ENCODE measurements at places on chromosomes 6 and 20.

DNA sequence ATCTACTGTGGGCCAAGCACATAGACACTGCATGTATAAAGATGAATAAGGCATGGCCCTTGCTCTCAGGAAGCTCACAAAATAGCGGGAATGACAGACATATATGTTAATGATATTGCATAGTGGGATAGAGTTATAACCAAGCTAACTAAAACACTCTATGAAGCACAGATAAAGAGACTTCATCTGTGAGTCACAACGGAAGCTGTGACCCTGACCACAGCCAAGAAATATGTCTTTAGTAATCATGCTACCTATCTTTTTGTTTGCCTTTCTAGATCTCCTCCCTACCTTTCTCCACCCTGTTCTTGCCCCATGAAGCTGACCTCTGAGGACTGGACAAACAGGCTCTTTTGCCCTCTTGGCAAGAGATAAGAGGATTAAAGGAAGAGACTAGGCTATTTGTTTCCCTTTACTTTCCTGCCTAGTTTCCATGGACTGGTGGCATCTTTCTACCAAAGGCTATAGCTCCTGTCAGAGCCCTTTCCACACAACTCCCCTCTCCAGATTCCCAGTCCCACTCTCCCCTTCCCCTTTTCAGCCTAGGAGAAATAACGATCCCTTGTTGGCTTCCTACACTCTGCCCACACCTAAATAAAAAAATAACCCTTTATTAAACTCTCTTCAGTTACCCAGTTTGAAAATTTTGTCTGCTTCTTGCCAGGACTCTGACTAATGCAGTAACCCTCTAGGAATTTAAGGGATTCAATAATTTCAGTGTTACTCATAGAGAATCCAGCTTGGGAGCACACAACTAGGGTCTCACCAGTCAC lies 504.9 kb upstream of the MARCKS start:
- no peak for DNase-seq

DNA sequence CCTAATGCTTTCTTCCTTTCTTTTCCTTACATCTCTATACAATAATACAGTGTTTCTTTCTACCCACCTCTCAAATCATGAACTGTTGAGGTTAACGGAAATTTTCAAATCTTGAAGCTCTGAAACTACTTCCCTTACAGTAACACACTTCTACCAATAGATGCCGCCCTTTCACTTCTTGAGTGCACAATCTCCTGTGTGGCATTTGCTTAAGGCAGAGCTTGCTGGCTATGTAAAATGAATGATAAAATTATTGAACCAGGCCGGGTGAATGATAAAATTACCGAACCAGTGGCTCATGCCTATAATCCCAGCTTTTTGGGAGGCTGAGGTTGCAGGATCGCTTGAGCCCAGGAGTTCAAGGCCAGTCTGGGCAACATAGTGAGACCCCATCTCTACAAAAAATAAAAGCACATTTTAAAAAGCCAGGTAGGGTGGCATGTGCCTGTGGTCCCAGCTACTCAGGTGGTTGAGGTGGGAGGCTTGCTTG lies 56.8 kb downstream of the KCNS1 start:
- DNase-seq, result peak; percentile 36

DNA sequence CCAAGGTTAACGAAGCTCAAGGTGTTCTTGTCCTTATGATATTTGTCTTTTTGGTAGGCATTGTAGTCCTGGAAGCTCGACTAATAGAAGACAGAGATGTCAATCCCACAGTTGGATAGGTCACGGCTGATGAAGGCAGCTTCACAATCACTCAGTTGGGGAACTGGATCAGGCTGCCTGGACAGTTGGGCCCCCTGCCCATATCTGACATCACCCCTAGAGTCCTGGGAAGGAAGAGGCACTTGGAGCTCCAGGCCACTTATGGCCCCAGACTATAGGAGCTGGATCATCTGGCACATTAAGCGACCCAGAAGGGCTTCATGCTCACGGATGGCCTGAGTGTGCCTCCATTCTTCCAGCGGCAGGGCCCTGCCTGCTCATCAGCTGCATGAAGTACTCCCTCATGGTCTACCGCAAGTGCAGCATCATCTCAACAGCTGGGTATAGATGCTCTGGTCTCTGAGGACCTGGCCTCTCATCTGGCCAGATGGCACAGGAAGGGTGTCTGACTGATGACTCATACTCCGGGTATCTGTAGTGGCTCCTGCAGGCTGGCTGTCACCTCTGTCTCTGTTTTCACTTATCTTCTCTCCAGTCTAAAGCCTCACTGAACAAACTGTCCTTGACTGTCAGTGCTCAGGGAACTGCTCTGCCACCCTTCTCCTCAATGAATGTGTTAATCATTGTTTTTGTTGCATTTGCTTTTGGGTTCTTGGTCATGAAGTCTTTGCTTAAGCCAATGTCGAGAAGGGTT lies 29.2 kb upstream of the SSR1 start:
- no peak for DNase-seq

- DNase-seq, result no peak
Measured at GRCh38 chr6:51299621-51300380, 481.1 kb downstream of the TFAP2B start.

- DNase-seq, result no peak
Measured at GRCh38 chr6:25463441-25463840, 184.3 kb downstream of the CARMIL1 start.

GRCh38 chr6:127367023-127367375 lies 23.6 kb upstream of the ECHDC1 start:
- no peak for DNase-seq

GRCh38 chr6:33073431-33073871 lies at the start of gene HLA-DPA1:
Gene HLA-DPA1 (minus strand): TSS chr6:33073649.
- DNase-seq, result peak; percentile 33

- DNase-seq, result no peak
Measured at GRCh38 chr6:4316867-4317400, 181.6 kb upstream of the ECI2 start.

DNA sequence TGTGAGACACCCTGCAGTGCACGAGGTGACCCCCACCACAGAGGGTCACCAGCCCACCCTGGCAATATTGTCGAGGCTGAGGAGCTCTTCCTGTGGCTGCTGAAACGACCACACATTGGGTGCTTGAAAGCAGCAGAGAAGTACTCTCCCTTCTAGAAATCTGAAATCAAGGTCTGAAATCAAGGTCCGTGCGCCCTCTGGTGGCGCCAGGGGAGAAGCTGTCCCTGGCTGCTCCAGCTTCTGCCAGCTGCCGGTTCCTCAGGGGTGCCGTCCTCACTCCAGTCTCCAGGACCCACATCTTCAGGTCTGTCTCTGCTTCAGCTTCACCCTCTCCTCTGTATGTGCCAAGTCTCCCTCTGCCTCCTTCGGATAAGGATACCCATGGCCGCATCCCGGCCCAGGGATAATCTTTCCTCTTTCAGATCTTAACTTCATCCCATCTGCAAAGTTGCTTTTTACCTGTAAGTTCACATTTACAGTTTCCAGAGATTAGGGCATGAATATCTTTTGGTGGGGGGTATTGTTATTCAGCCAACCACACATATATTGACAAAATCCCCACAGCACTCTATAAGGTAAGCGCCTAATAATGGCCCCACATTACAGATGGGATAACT lies 108.3 kb upstream of the PHACTR3 start:
- DNase-seq, result peak; percentile 77

DNA sequence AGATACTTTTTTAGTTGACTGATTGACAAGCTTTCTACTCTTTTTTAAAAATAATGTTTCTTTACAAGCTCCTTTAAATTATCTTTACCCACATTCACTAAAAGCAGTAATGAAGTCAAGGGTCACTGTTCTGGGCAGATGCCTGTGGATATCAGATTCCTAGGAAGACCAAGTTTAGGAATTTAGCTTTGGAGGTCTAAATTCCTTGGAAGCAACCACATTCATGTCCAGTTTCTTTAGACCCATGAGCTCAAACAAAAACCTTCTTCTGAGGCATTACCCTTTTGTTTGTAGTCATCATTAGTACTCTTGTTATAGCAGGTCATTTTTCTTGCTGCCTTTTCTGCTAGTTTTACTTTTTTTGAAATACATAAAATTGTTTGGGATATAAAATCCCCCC lies 462.9 kb upstream of the JAG1 start:
- no peak for DNase-seq

DNA sequence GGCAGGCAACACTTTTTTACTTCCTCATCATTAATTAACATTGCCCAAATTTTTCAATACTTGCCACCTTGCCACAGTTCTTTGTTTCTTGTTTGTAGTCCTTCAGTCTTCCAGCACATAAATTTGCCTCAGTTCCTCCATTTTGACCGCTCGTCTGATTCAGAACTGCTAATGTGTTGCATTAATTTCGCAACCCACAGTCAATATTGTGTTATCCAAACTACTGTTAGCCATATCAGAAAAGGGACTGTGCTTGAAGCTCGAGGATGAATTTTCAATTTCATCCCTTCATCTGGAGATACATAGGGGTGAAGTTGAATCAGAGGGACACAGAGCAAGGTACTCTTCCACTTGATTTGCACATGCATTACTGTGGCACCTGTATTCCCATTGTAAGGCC lies 421.5 kb downstream of the CDKAL1 start:
- no peak for DNase-seq

DNA sequence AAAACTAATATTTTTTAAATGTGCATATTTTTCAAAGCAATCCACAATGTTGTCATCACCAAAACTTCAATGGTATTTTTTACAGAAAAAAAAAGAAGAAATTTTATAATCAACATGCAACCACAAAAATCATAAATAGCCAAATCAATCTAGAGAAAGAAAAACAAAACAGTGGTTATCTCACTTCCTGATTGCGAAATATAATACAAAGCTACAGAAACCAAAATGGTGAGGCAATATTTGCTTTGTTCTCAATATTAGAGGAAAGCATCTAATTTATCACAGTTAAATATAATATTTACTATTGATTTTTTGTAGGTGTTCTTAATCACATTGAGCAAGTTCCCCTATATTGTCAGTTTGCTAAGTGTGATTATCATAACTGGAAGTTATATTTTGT lies 720.7 kb upstream of the ADGRB3 start:
- DNase-seq, result no peak

- DNase-seq, result no peak
Measured at GRCh38 chr6:31460361-31461025, 37.5 kb upstream of the MICB start.

GRCh38 chr6:104718672-104719071 lies 141.0 kb downstream of the HACE1 start:
- no peak for DNase-seq

- DNase-seq, result no peak
Measured at GRCh38 chr6:119215309-119215708, 134.3 kb downstream of the MAN1A1 start.

DNA sequence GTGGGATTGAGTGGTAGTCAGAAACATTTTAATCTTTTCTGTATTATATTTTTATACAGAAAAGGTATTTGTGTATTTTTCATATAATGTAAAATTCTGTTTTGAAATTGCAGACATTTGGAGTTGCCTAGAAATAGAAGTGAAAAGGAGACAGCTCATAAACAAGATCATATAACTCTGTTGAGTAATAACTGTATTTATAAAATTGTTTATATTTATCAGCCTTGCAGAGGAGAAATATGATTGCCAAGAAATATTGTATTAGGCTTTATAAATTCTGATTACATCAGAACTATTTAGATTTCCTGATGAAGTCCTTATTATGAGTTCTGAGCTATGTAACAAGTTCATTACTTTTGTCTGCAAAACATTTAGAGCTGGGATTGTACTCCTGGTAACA lies 55.3 kb downstream of the RIPOR2 start:
- no peak for DNase-seq

DNA sequence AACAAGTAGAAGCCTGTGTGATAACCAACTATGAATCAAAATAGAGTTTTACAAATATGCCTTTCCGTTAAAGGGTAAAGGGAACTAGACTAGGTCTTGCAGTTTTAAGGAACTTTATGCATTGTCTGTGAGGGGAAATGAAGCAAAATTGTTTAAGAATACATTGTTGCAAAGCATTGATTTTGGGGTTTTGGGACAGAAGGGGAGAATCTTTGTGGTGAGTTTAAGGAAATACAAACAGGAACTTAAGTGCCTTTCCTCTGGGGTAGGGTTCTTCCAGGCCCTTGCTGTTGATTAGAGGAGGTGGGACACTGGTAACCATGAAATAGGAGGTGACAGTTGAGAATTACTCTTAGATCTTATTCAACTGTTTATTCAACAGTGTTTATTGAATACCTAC lies 4.7 kb downstream of the MAPK14 start:
- no peak for DNase-seq
